ENCODE measurements at places on chromosomes 12 and 14.

DNA sequence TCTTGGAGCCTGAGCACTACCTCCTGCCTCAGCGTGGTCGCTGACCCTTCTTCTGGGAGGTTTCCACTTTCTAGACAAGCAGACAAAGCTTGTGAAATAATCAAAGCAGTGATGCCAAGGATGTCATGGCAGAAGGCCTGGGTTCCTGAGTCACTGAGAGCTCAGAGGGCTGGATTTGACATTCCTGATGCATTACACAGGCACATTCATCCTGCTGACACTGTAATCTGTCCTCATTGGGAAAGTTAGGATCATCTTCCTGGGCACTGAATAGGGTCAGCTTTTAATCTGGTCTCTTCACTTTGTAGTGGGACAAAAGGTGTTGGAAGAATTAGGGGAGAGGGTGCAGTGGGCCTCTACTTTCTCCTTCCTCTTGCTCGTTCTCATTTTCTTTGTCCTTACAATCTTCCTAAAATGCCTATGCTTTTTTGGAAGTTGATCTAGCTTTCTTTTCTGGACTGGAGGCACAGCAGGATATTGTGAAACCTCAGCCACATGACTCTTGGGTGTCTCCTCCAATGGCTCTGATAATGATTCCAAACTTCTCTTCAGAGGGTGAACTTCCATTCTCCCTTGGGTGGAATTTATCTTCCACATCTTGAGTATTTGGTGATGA lies 29.6 kb downstream of the EEA1 start:
- DNase-seq: no peak

GRCh38 chr12:19031032-19031431 lies 98.5 kb upstream of the PLEKHA5 start:
- no peak for DNase-seq

DNA sequence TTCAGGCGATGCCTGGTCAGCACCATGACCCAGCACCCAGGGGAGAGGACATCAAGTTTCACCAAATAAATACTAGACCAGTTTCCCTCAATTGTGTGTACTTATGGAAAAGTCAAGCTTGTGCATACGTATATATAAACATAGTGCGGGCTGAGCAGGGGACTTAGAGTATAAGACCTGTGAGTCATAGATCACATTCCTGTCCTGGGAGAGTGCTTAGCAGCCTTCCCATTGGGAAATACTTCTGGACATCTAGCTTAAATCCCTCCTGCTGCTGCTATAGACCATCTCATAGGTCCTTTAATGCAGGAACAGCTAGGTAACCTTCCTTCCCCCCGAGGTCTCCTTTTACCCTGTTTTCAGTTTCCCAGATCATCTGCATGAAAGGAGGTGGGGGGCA lies 51.9 kb downstream of the PRMT8 start:
- no peak for DNase-seq

DNA sequence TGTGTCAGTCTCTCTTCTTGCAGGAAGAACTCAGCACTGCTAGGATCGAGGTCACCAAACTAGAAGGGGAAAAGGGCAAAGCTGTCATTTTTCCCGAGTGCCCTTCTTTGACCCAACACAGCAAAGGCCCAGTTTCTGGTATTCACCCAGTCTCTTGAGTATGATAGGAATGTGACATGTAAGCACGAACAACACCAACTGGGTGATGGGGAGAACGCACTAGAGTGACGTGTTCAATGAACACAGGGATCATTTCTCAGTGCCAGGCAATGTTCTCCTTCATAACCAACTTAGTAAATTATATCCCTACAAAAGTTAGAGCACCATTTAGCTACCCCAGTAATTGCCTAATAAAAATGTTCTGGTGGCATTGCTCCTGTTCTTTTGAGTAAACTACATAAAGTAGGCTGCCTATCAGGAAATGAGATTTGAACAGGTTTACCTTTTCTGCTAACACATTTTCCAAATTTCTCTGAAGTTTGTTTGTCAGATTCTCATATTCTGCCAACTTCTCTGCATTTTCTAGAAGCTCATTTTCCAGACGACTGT lies 64.5 kb downstream of the NIN start:
- DNase-seq: no peak

GRCh38 chr12:102708108-102708507 lies 208.9 kb downstream of the PAH start:
- DNase-seq: no peak

- DNase-seq: peak; percentile 36
Observed at GRCh38 chr14:35254736-35255135, 37.4 kb upstream of the PSMA6 start.

DNA sequence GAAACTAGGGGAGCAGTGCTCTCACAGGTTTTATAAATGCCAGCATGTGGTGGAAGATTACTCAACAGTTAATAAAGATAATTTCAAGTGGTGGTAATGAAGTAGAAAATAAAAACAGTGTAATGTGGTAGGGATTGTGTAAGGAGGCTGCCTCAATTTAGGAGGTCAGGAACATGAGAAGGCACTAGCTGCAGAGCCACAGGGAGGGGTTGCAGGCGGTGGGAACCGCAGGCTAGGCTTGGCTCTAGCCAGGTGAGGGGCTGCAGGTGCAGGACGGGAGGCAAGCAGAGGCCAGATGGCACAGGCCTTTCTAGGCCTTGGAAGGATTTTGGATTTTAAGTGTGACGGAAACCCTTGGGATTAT lies 768 bp downstream of the METTL25 start:
- DNase-seq: no peak

DNA sequence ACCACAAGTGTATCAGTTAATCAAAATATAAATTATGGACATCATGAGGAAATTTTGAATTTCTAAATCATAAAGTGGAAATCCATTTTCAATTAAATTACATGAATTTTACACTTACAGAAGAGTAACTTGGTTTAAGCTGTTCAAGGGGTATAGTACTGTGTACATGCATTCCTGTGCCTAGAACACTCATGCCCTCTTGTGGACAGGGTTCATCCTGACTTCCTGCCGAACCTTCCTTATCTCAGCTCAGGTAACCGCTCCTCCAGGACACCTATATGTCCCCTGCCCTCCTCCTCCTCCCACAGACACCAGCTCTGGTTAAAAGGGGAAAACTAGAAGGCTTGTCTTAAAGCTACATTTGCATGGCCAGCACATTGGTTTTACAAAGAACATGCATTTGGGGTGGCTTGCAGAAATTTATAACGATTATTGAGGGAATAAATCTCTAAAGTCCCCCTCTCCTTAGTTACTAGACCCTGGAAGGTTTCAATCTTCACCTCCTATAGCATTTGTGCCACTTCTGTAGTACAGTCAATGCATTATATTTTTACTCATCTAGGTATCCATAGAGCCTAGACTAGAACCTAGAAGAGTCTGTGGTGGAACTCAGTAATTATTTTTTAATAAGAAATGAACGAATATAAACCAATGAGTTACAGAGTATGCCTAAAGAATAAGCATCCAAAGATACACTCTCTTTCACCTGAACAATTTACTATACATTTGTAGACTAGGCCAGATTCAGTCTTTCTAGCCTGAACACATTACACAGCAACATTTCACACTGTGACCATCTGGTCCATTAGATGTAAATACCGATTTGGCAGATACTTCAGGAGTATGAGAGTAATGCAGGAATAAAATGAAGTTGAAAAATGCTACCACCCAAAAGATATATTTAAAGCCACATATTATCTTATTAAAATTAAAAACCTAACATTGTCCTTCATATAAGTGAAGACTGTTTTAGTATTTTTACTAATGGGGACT lies 345.6 kb downstream of the PAWR start:
- peak; percentile 8 for DNase-seq

DNA sequence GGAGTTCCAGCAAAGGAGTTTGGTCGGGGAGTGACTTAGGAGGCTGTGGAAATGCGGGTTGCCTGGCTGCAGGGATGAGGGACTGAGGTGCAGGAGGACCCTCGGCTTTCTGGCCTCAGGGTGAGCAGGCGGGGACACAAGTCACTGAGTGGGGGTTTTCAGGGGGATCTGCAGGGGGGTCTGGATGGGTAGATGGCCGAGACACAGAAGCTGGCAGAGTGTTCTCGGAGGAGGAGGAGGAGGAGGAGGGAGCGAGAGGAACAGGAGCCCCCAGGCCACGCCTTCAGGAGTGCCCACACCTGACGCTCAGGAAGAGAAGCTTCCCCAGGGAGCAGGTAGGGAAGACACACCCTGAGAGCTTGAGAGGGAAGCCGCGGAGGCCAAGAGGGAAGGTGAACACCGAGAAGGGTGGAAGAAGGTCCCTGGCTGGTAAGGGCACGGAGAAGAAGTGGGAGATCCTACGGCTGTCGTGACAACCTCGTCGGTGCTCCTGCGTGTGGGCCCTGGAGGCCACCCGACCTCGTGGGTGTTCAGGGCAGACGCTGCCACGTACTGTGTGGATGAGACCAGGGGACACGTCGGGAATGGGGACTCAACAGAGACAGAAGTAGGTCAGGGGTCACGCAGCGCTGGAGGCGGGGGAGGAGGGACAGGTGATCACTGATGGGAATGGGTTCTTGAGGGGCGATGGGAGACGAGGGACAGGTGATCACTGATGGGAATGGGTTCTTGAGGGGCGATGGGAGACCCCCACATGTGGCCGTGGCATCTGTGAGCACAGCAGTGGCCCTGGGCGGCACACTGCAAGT lies 109.4 kb downstream of the PIWIL1 start:
- no peak for DNase-seq

DNA sequence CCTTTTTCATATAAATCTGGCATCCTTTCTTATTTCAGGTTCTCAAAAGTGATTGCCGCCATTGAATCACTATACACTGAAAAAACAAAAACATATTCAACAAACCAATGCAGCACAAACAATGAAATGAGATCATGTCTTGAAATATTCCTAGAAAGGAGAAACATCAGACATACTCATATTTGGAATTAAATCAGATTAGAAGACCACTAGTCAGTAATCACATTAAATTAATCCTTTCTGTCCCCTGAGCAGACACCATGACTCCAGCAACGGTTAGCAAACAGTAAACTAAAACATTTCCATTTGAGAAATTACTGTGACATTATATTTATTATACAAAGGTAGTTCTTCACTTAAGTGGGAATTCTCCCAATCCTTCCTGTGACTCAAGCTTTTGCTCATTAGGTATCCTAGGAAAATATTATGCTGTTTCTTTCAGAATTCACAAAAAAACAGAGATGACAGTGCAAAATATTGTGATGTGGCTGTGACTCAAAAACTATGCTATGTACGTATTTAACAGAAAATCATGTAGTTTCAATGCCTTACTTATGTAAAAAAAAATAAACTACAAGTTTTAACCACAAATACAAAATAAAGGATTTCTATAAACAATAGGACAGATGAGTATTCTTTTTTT lies 29.7 kb downstream of the CPNE8 start:
- DNase-seq: no peak

DNA sequence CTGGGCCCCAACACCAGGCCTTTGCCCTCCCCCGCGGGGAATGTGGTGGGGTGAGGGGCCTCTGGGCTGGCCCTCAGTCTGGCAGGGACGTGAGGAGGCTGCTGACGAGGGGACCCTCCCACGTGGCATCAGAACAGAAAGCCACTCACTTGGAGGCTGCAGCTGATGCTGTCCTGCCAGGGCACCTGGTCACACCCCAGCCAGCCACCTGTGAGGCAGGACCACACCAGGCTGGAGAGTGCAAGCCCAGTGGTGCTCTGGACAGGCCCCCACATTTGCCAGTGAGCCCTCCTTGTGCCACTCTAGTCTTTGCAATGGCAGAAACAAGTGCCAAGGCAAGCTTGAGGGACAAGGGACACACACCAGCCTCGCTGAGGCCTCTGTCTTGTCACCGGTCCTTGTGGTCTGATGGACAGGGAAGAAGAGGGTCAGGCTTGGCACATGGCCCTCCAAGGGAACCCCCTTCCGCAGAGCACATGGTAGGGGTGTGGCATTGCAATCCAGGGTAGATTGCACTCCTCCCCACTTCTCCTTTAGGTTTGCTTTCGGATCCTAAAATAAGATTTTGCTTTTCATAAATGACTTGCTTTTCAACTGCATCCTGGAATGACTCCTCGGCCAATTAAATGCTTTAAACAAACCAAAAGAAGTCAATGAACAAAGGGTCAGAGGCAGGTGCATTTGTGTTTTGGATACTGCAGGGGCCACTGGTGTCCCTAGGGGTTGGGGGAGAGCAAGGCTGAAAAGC lies 53.7 kb downstream of the CCDC88C start:
- peak; percentile 76 for DNase-seq

DNA sequence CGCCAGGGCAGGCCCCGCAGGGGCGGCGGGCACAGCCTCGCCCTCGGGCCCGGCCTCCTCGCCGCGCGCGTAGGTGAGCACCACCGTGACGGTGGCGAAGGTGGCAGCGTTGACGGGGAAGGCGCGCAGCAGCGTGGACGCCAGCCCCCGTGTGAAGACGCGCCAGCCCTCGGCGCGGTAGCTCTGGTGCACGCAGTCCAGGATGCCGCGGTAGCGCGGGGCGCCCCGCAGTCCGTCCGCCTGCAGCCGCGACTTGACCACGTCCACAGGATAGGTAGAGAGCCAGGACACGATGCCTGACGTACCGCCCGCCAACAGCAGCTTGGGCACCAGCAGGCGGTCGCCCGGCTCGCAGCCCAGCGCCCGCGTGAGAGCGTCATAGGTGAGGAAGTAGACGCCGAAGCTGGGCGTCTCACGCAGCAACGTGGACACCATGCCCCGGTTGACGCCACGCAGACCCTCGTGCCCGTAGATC lies 13.9 kb downstream of the SLC25A29 start:
- DNase-seq: no peak

DNA sequence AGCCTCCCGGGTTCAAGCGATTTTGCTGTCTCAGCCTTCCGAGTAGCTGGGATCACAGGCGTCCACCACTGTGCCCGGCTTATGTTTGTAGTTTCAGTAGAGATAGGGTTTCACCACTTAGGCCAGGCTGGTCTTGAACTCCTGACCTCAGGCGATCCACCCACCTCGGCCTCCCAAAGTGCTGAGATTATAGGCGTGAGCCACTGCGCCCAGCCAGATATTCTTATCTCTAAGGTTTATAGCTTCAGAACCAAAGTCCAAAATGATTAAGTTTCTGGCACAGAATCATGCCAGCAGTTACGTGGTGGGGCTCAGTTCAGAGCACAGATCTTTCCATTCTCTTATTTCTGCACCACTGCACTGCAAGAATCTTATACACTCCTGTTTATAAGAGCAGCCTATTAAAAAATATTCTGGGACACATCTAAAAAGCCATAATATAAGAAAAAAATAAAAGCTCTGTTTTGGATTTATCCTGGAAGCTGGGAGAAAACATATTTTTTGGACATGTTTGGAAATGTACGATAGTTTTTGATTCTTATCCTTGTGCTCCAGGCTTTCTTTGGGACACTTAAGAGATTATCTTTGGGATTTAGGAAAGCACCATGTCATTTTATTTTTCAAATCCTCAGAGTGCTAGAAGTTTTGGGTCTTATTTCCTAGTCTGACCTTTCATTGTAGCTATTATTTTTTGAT lies 129.6 kb downstream of the LMNTD1 start:
- DNase-seq: no peak

DNA sequence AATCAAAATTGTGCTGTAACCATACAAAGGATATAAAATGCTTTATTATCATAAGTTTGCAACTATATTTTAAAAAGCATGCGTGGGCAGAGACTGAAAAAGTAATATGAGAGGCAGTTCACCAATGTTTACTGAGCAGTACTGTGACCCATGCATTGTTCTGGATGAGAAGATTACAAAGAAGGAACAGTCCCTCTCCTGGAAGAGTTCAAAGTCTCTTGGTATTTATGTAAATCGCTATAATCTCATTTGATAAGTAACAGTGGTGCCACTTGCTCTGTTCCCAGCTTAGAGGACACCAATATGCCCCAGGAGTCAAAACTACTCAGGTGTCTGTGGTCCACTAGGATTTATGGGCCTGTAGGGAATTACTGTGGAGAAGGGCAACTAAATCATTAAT lies 2.1 kb upstream of the CMAS start:
- DNase-seq: no peak
